ENCODE measurements at places on chromosomes 5 and 9.
A peak's percentile ranks its signal among the peaks of the same experiment; 100 is the strongest.

GRCh38 chr5:132681983-132682382 lies 8.2 kb downstream of the IL4 start:
- DNase-seq: no peak

DNA sequence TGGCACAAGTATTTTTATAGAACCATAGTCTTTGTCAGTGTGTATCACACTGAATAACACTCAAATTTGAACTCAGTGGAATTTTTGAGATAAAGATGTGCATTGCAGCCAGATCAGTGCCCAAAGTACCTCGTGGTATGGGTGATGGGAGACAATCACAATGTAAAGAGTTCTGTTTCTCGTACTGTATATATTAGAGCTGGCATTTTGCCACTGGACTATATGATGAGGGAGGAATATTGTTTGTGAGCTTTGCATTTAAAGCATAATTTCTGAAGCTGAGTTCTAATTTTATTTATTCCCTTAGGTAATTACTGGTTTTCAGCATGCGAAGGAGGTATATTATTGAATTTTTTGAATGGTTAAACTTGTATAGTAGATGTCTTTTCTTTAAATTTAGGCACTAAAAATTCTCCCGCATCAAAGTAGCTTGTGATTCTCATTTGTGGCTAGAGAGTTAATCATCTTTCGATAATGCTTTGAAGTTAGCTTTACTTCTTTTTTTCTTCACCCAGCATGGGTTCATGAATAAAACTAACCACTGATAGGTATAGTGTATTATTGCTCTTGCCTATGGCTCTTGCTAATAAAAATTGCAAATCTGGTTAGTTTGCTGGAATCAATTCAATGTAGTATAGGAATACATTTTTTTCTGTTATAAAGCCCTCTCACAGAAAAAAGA lies 43.1 kb downstream of the PAM start:
- no peak for DNase-seq

DNA sequence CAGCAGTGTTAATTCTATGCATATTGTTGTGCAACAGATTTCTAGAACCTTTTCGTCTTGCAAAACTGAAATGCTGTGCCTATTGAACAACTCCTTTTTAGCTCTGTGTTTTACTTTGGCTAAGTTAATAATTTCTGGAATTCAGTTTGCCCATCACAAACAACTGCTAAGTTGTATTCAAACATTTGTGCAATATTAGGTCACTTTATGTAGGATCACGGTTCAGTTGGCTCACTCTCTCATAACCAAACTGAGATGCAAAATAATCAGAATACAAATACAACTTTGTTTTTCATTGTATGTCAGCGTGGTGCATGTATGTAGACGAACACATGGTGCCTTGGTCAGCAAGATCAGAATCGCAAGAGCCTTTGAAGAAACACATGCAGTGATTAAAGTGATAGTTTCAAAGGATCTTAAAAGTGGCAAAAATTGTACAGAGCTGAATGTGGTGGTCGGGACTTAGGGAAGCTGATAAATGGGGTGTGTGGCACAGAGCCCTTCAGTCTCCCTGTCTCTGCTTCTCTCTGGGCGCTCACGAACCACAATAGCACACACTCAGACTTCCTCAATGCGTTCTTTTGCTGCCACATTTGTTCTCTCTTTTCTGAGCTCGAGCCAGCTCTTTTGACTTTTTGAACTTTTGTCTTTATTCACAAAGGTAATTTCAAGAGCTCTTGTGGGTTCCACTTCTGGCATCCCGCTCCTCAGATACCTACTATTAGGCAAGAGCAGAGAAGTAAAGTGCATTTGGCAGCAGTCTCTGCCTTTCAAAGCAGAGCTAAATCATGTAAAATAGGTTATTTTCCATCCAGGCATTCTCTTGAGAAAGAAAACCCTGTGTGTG lies 112.4 kb upstream of the CTSL start:
- no peak for DNase-seq

DNA sequence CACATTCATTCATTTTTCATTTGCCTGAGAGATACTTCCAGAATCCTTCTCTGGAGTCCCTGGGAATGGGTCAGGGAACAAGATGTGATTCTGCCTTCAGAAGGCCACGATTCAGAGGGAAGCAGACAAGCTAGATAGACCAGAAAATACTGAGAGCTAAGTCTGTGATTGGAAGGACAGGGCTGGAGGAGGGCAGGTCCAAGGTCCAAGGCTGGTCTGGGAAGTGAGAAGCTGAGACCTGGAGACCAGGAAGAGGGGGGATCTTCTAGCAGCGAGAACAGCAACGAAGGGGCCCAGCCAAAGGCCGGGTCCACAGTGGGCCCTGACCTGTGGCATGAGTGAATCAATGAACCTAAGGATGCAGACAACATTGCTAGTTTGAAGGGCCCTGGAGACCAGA lies 4.1 kb upstream of the IER5L start:
- no peak for DNase-seq

DNA sequence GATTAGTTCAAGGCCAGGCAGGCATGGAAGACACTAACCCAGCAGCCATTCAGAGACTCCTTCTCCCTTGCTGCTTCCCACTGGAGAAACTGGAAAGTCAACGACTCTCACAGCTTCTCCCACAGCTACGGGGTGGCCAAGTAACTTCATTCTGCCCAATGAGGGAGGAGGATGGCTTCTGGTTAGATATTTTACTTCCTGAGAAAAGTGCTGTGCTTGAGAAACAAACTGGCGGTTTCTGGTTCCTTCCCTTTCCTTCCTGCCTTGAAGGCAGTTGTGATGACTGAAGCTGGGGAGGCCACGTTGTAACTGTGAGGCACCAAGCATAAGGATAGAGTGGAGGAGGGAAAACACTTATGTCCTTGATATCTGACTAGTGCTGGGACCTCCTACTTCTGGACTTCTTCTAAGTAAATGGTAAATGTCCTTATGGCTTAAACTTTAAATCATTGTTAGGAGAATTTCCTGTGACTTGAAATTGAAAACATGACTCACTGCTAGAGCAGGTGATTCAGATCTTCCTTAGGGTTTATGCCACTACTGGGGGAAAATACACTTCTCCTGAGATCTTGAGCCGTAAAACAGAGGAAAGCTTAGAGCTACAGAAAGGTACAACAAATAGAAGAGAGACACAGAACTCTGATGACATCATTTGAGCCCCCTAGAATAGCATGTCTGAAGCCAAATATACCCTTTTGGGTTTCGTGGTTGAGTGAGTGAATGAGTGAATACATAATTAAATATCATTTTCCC lies 3.1 kb upstream of the GNPDA1 start:
- peak; percentile 32 for DNase-seq

DNA sequence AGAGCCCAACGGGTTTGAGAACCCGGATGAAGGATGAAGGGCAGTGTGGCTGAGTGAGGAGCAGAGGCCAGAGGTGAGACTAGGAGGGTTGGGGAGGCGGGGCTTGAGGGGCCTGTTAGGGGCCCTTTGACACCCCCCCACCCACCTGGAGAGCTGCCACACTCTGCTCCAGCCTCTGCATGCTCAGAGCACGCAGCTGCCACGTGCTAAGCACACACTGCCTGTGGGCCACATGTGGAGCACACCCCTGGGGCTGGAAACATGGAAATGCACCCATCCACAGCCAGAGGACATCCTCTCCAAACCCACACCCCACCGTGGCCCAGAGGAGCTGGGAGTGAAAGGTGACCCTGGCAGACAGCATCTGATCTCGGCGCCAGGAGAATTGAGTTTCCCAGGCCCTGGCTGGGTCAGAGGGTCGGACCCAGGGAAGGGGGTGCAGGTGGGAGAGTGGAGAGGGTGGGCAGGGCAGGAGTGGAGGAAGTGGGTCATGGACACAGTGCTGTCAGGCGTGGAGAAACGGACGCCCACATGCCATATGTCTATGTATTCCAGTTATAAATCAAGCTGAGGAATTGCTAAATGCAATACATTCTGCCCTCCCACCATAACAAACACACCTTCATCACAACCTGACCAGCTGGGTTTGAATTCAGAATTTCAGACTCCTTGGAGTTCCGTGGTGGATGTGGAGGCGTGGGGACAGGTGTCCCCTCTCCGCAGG lies 5.9 kb downstream of the DNM1 start:
- DNase-seq: no peak

GRCh38 chr9:99143655-99144054 lies 38.7 kb downstream of the TGFBR1 start:
- DNase-seq: no peak

GRCh38 chr5:178630475-178630930 lies 3.7 kb upstream of the CLK4 start:
- peak; percentile 44 for DNase-seq

- no peak for DNase-seq
Measured at GRCh38 chr5:63823583-63823982, 138.7 kb downstream of the HTR1A start.

DNA sequence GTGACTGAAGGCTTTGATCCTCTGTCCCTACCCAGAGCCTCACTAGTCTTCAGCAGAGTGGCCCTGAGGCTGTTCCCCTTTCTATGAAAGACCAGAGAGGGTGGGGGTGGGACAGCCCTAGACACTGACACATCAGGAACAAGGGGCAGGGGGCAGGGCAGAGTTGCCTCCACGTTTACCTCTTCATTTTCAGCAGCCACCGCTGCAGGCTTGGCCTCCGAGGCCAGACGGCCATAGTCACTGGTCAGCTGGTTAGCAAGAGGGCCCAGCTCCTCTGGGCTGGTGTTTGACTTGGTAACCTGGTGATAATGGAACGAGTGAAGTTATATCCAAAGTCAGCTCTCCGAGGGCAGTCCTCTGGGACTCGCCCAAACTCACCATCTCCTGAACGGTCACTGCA lies 15.6 kb upstream of the TPM2 start:
- DNase-seq: no peak

GRCh38 chr5:167063788-167064187 lies 1227.7 kb upstream of the WWC1 start:
- DNase-seq: no peak

- DNase-seq: no peak
Measured at GRCh38 chr5:68362331-68362730, 146.8 kb downstream of the PIK3R1 start.

DNA sequence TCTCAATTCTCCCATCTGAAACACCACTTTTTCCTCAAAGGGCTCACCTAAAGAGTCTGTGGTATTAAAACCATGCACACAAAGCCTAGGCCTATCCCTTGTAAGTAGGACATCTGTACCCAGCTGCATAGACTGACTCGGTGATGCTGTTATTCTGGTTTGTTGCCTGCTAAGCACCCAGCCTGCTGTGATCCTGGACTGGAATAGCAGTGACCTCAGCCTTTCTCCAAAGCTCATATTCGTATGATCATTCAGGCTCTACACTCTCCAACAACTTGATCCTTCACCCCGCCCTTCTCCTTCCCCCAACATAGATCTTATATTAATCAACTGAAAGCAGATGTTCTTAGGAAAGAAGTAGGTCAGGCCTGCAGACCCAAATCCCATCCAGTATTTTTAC lies 81.4 kb upstream of the WWC1 start:
- no peak for DNase-seq

- DNase-seq: no peak
Measured at GRCh38 chr5:76471987-76472334, 68.9 kb downstream of the IQGAP2 start.

DNA sequence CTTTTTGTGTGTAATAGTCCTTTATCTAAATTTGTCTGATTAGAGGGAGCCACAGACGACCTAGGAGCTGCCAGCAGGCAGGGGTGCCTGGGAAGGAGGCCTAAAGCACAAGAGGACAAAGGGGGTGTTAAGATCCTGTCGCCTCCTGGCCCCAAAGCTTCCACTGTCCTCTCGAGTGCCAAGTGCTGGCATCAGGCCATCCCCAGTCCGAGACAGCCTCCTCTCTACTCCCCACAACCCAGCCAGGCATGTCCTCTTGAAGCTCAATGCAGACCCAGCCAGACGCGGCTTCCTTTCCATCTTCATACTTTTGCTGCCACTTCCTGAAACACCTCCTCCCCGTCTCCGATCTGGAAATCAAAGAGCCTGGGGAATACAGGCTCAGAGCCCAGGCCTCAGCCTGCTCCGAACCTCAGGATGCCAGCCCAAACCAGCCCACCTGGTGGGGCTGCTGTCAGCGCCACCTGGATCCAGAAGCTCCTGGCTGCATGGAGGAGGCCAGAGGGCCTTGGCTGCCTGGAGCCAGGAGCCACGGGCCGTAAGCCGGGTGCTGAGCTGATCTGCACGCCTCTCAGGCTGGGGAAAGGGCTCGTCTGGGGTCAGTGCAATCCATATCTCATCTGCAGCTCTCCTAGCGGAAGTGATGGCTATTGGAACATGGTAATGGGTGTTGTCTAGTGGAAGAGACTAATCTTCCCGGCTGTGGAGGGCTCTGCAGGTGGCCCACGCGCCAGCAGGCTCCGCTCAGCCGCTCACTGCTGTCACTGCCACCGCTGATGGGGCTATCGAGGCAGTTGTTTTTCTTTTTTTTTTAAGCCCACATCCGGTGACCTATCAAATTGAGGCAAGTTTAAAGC lies 60.2 kb upstream of the FUBP3 start:
- DNase-seq: no peak

DNA sequence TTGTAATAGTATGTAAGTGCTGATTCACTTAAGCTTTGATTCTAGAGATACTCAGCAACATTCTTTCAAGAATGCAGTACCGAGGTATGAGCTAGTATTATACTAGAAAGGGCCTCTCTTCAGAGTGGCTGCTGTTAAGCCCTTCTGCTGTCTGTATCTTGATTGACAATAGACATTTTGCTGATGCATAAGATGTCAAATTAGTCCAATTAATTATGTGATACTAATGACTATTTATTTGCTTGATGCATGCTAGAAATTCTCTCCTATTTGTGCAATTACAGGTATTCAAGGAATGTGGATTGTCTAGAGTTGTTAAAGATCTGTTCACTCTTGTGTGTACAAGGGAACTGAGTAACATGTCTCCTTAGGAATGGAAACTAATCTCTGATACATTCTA lies 92.3 kb upstream of the PTGER4 start:
- DNase-seq: peak; percentile 8

- no peak for DNase-seq
Measured at GRCh38 chr9:114334490-114334889, 4.8 kb downstream of the ORM2 start.

DNA sequence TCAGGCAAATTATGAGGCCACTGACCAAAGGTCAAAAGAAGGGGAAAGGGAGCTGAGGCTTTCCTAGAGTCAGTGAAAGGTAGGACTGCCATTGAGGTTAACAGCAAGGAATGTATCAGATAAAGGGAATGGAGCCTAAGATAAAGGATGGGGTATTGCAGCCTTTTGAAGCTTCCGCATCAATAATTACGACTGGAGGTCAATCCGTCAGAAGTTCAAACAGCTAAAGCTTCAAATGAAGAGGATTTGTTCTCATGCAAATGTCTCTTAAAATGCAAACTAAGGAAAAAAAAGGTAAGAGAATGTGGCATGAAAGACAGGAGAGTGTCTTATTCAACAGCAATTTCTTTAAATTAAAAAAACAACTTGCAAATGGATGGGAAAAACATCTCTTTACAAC lies 341.1 kb upstream of the RGMB start:
- DNase-seq: no peak

GRCh38 chr5:119343766-119344165 lies 12.1 kb upstream of the TNFAIP8 start:
- peak; percentile 68 for DNase-seq

DNA sequence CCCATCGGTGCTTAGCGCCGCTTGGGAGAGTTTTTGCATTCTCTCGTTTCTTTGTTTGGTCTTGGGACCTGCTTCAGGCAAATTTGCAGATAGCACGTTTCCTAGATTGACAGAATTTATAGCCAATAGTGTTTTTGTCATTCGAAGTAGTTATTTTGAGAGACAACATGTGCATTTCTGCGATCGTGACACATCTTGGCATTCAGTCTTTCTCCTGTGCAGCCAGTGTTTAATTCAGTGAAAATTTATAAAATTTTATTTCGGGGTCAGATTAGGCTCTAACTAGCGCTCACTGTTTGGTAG lies 830 bp downstream of the PRRC1 start:
- no peak for DNase-seq

Measured in fibroblast of skin of abdomen (primary cell).